ENCODE measurements at places on chromosomes 1 and 21.

DNA sequence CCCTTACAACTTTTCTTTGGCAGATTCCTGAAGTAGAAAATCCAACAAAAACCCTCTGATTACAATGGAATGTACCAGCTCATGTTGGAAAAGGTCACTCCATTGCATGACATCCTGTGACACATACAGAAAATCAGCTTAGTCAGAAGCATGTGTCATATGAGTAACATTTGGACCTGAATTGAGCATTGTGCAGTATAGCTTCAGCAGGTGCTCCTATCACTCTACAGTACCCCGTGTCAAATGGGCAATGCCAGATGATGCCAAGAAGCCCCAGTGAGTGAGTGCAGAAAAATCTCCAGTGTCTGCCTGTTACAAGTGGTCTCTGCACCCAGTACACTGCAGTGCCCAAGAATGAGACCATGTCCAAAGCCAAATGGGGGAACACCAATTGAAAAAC is 129.7 kb upstream of the RUNX1 start:
- no peak for DNase-seq

DNA sequence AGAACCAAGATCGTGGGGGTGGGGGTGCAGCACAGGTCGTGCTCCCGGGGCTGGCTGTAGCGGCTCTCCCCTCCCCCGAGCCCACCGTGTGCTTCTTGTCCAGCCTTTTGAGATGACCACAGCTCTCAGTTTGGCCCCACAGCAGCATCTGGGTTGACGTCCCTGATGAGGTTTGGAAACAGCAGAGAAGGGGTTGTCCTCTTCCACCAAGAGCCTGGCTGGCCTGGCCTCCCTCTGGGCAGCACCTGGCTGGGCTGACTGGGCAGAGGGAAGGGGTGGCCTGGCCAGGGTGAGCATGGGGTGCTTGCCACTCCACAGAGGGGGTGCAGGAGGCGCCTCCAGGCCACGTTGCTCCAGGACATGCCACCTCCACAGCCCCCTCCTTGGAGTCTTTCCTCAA is 61.5 kb downstream of the SKI start:
- DNase-seq, result no peak

DNA sequence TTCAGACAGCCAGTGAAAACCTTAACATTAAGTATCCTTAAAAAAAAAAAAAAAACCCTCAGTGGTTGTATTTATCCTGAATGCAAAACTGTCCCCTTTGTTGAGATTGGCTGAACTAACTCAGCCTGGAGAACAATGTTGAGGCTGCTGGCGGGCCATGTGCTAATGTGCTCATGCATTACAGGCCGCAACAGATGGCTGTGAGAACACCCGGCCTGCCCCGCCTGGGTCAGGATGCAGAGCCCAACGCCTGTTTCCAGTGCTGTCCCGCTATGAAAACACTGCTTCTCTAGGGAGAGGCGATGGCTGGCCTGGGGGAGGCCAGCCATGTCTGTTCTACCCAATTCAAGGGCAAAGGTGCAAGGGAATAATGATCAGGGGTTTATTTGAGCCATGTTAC is 13.8 kb downstream of the OLIG2 start:
- DNase-seq, result no peak

DNA sequence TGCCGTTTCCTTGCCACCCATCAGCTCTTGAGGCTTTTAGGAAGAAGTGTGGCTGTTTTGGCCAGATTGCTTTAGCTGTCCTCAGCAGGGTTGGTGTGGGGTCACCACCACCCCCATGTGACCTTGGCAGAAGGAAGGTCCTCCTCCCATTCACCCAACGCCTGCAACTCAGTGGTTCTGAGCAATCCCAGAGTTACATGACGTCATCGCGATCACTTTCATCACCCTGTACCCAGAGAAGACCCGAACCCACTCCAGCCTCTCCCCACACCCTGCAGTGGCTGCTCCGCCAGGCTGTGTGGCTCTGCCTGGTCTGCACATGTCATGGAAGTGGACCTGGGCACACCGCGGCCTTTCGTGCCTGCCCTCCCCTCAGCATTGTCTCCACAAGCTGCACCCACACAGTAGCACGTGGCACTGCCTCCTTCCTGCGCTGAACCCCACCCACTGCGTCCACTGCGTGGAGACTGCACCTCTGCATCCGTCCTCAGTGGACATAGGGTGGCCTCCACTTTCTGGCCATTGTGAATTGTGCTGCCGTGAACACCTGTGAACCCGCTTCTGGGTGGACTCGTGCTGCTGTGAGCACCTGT is 16.5 kb downstream of the FAAP20 start:
- no peak for DNase-seq

DNA sequence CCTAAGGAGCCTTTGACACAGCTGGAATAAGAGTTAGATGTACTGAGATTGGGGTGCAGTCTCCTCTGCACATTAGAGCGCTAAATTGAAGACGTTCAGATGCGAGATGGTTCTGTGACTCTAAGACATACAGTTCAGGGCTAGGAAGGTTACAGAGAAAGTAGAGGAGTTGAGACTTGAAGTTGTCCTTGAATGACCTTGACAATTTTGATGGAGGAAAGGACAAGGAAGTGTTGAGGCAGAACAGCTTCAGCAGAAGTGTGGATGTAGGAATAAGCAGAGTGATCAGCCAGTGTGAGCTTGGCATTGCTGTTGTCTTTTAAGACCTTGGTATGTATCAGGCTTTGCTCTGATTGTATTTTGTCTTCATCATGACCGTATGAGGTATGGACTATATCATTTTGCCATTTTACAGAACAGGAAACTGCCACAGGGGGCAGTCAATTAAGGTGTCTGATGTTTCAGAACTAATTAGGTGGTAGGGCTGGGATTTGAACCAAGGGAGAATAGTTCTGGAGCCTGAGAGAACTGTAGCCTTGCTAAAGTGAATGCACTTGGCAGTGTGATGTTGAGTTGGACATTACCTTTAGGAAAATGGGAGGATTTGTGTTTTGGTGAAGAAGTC is 9.2 kb downstream of the TTF2 start:
- DNase-seq, result no peak
